ENCODE measurements at places on chromosomes 16 and 17.

DNA sequence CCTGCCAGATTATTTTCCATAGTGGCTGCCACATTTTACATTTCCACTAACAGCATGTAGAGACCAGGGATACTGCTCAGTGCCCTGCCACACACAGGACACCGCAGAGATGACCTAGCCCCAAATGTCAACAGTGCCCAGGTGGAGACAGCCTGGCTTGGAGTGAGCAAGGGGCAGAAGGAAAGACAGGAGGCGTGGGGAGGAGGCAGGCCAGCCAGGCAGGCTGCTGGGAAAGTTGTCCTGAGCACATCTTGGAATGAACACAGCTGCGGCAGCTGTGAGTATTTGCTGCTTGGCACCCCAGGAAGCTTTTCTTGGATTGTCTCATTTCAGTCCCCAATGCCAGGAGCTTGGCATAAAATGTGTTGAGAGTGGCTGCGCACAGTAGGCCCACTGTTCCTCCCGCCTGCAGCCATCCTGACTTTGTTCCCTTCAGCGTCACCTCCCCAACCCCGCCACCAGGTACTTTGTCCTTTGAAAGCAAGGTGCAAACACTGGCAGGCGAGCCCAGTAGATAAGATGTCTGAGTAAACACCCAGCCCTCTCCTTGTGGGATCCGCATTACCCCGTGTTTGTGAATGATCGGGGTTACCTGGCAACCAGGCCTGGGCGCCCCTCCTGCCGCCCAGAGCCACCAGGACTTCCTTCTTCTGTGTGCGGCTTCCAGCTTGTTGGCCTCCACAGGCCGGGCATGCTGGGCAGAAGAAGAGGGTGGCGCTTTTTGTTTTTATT, 114.0 kb downstream of the CMIP start:
- no peak for DNase-seq

DNA sequence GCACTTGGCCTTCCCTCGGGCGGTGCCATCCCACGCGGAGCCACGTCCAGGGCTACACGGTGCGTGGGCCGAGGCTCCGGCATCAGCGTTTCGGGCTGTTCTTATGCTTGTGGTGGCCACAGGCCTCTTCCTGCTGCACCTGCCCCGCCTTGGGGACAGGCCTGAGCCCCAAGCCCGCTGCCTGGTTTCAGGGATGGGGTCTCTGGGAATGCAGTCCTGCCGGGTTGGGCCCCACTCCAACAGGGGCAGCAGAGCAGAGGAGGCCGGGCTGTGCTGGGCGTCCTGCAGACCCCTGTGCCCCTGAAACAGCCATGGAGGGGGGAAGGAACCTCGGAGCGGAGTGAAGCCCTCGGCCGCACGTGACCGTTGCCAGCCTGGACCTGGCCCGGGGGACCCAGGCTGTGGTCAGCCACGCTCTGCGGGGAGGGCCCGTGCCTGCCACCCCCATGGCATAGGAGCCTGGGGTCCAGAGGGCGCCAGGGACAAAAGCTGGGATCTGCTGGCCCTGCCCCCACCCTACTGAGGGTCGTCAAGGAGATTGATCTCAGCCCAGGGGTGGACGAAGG, 453 bp upstream of the WFIKKN1 start:
- no peak for DNase-seq

DNA sequence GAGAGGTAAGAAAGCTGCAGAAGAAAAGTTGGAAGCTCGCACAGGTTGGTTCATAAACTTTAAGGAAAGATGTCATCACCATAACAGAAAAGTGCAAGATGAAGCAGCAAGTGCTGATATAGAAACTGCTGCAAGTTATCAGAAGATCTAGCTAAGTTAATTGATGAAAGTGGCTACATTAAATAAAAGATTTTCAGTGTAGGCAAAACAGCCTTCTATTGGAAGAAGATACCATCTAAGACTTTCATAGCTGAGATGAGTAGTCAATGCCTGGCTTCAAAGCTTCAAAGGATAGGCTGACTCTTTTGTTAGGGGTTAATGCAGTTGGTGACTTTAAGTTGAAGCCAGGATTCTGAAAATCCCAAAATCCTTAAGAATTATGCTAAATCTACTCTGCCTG, 24.0 kb downstream of the CYLD start:
- no peak for DNase-seq

DNA sequence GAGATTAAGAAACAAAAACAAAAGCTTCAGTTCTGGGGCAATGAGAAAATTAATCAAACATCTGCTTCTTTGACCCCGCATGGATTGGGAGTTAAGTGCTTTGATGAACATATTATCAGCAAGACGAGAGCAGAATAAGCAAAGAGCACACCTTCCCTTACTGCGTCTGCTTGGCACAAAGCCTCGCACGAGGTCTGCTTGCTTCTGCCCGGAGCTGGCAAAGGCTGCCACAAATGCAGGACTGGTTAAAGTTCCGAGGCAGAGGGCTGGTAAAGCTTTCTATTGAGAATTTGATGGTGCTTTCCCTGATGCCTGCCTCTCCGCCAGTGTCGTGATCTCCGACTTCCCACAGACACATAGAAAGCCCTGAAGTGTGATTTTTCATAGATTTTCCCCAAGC, 17.0 kb downstream of the VAT1L start:
- no peak for DNase-seq

- DNase-seq: no peak
These were observed 48.4 kb upstream of the DOC2B start for GRCh38 chr17:229709-230394.

DNA sequence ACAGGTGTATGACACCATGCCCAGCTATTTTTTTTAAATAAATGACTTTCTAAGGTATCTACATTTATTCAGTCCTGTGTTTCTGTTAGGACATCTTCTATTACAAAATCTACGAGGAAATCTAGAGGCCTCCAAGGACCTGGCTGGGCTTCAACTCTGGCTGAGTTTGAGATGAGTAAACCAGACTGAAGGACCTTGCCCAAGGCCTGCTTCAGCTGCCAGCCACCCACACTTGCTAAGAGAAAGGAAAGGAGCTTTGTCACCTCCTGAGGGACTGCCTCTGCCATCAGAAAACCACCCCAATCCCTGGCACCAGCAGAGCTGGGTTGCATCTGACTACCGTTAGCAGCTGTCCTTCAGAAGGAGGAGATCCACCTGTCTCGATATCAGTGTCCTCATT, 1.3 kb upstream of the MYO1D start:
- DNase-seq: no peak

DNA sequence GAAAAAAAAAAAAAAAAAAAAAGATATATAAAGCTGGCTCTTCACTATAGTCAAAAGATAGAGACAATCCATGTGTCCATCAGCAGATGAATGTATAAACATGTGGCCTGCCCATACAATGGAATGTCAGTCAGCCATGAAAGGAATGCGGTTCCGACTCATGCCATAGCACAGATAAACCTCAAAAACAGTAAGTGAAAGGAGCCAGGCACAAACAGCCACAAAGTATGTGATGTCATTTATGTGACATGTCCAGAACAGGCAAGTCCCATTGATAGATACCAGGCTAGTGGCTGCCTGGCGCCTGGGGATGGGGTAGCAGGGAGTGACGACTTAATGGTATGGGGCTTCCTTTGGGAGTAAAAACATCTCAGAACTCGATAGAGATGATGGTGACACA, 155.7 kb downstream of the CMIP start:
- DNase-seq: no peak

- DNase-seq: peak; percentile 86
These were observed 20.9 kb upstream of the KRT19 start for GRCh38 chr17:41548844-41549595.

DNA sequence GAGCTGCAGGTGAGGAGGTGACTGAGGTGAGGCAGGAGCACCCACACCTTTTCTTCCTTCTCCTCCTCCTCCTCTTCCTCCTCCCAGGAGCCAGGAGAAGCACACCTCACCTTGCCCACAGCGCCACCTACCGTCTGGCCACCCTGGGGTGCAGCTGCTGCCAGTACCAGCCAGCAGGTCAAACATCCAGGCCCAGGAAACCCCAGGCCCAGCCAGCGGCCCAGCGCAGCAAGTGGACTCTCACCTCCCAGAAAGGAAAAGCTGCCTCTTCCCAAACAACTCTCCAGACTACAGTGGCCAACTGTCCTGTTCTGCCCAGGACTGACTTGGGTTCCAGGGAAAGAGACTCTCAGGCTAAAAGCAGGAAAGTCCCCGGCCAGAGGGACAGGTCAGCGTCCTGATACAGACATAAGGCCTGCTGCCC, 22.7 kb downstream of the PEMT start:
- peak; percentile 80 for DNase-seq

GRCh38 chr16:27450196-27450549, 48.2 kb downstream of the IL21R start:
- DNase-seq: no peak

- peak; percentile 40 for DNase-seq
These were observed at the start of gene CHRNB1 for GRCh38 chr17:7444682-7445618. TSS of gene CHRNB1 (plus strand) at chr17:7445061. CDS start at chr17:7445128, 67 bp downstream.

GRCh38 chr16:89606006-89606405, 7.4 kb upstream of the DPEP1 start:
- DNase-seq: no peak

DNA sequence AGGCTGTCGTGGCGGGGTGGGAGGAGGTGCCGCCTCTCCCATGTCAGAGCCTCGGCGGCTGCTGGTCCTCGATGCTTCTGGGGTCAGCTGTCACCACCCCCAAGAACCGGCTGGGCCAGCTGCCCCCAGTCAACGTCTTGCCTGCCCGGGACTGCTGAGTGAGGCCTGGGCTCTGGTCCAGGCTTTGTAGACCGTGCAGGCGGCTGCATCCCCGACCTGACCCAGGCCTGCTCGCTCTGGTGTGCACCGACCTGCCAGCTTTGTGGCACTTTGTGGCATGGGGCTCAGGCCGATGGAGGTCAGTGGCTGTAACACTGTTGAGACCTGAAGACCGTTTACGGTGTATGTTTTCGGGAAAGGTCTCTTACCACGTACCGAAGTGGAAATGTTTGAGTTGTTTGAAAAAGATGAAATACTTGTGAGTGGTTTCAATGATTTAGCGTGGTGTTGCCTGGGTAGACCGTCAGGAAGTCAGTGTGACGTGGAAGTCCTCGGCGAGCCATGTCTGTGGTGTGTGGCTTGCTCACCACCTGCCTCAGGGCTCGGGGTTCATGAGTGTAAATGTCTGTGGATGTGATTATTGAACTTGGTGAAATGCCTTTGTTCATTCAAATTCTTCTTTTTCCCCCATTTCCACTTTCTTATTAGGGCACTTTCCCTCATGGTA, 53.2 kb upstream of the ZNF750 start:
- DNase-seq: no peak

GRCh38 chr16:57239107-57239506, 6.0 kb upstream of the ARL2BP start:
- no peak for DNase-seq

DNA sequence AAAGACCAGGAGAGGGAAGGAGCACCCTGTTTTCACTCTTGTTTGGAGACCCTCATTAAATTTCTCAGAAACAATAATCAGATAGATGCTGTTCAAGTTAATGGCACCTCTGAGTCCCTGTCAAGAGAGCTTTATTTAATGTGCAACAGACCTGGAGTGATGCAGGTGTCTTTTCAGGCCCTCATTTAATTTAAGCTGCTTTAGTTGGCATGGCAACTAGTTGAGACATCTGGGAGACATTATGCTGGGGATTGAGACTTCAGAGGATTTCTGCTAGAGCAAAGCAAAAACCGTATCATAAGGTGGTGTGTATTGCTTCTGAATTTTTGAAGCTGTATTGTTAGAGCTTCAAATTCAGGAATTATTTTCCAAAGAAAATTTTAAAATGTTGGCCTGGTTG, 108.5 kb downstream of the NLK start:
- DNase-seq: no peak

DNA sequence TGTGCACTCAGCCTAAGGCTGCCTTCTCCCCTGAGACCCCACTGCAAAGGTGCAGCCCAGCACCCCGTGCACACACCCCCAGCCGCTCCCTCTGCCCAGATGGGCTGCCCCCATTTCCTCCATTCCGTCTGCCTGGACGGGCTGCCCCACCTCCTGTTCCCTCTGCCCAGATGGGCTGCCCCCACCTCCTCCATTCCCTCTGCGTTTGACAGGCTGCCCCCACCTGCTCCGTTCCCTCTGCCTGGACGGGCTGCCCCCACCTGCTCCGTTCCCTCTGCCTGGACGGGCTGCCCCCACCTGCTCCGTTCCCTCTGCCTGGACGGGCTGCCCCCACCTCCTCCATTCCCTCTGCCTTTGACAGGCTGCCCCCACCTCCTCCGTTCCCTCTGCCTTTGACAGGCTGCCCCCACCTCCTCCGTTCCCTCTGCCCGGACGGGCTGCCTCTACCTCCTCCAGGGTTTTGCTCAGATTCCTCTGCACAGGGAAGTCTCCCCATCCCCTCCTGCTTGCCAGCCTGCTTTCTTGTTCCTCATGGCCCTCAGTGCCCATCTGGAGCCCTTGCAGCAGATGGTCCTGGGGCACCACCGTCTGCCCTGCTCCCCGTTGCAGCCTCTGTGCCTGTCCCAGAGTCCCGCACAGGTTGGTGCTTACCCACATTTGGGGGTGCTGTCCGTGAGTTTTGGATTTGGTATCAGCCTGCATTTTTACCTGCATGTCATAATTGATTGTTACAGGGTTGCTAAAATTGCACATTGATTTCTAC, 23.4 kb upstream of the IL17C start:
- DNase-seq: no peak

DNA sequence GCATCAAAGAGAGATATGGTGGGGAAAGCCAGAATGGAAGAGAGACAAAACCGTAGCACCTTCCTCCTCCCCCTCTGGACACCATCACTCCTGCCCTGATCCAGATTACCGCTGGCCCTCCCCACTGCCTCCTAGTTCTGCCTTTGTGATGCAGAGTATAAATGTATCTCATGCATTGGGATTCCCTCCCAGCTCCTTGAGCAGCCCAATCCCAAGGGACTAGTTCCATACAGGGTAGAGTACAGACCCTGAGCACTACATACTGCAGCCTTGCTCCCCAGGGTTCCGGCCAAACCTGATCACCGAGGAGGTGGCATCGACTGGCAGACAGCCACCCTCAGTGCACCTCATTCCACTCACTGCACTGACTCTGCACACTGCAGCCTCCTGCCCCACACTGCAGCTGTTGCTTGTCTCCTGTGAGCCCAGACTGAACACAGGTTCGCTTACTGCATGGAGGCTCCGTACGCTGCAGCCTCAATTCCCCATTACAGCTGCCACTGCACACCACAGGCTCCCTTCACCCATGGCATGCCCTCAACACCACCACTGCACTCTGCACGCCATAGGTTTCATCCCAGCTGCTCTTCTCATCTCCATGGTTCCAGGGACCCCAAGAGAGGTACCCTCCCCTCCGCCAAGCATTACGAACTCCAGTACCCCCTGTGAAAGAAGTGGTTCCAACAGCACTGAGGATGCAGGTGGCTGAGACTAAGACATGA, 1.7 kb upstream of the THRA start:
- DNase-seq: no peak

- DNase-seq: no peak
These were observed 3.3 kb upstream of the HELZ start for GRCh38 chr17:67248291-67248690.

DNA sequence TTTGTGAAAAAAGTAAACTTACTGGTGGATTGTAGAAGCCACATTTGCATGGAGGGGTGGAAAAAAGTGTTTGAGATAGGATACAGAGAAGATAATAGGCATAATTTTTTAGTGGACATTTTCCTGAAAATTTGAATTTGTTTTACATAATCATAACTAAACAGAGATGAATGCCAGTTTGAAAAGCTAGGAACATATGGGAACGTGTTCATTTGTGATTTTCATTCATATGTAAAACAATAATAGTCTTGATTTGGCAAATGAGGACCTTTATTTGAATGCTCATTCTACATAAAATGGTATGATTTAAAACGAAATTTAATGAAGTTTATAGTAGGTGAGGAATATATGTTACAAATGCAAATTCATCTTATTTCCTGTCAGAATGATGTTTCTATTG, 263.9 kb downstream of the BCAS3 start:
- no peak for DNase-seq

All from HEK293T (cell line).